Gastroesophageal sphincter (tissue), 4 donors: ENCODE measurements at places on chromosomes 11 and 22. TPM values are rescaled to one million over a fixed set of nuclear protein-coding genes. Genes with fewer than 3 reads are reported as not detected.

DNA sequence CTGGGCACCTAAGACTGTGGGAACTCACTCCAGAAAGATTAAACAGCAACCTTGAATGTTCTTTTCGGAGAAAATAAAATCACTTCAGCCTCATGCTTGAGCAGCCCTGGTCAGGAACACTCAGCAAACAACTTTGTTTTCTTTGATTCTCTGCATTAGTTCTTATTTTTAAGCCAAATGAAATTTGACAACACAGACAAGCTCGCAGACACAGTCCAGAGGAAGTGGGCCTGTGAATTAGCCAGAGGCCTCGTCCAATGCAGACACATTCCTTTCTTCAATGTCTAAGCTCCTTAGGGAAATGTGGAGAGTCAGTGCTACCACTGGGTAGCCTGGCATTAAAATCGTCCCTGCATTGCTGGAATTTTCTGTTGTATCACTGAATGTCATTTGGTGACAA lies 62.9 kb upstream of the CSNK2A3 start:
- no peak for ATAC-seq

SEC14L6 gene
- total RNA-seq = 0.46 TPM

GRCh38 chr11:122731500-122731913 lies 76.0 kb downstream of the UBASH3B start:
- ATAC-seq = no peak

GRCh38 chr22:24393012-24393559 lies 34.3 kb upstream of the ADORA2A start:
- ATAC-seq = no peak

SLC6A5 gene
- not detected for total RNA-seq

GRM5 gene
- not detected for total RNA-seq

GRCh38 chr11:45133878-45134277 lies 12.6 kb upstream of the PRDM11 start:
- ATAC-seq = no peak

GRCh38 chr11:114183044-114183511 lies 113.1 kb upstream of the NNMT start:
- ATAC-seq = no peak

RIMBP3B gene
- not detected for total RNA-seq

HEPACAM gene
- not detected for total RNA-seq

DNA sequence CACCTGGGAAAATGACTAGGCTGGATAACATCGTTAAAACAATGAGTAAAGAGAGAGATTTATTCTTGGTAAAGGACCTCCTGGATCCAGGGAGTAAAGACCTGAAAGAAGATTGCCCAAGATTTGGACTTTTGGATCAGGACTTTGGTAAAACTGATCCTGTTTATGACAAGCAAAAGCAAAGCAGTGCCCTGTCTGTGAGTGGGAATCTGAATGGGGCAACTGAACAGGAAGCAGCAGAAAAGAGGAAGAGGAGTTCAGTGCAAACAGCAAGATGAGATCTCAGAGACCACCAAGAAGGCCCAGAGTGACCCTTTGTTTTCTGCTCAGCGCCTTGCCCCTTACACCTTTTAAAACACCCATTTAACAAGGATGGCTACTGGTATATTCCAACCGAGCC lies 122.0 kb downstream of the VPREB1 start:
- no peak for ATAC-seq

FIBIN gene
- total RNA-seq = 143 TPM

CYP2D6 gene
- total RNA-seq = 0.40 TPM

- no peak for ATAC-seq
Measured at GRCh38 chr11:35785287-35786167, 123.0 kb downstream of the TRIM44 start.

OR4C12 gene
- total RNA-seq = not detected

- peak; percentile 85 for ATAC-seq
Measured at GRCh38 chr11:128424271-128424711, 163.1 kb downstream of the ETS1 start.

DNA sequence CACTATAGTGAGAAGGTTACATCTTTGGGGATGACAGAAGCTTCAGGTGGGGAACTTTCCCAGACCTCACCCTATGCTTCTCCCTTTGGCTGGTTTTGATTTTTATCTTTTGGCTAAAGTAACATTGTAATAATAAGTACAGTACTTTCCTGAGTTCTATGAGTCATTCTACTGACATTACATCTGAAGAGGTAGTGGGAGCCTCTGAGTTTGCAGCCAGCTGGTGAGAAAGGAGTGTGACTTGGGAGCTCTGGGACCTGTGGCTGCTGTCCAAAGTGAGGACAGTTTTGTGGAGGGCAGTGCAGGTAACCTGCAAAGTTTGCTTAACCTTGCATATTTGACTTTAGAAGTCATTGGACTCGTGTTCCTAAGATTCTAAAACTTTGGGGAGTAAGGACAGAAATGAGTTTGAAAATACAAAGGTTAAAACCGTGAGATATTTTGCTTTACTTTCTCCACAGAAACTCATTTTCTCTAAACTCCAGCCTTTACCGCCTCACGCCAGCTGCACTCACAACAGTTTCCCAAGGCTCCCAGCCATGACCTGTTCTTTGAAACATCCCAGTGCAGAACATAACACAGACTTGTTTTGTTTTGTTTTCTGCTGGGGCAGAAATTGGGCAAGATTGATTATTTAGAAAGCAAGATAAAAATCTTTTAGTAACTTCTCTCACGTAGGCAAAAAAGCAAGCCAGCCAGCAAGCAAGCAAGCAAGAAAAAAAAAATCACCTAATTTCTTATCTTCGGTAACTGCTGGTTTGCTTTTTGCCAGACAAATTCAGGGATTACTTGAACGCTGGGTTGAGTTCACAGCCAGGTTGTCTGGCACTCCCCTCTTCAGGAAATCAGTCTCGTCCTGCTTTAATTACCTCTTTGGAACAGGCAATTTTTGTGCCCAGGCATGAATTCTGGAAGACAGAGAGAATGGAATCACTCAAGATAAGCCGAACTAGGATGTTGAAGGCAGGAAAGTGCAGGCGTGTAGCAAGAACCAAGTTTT lies 478.3 kb upstream of the ISX start:
- no peak for ATAC-seq

SLC22A12 gene
- total RNA-seq = not detected

DNA sequence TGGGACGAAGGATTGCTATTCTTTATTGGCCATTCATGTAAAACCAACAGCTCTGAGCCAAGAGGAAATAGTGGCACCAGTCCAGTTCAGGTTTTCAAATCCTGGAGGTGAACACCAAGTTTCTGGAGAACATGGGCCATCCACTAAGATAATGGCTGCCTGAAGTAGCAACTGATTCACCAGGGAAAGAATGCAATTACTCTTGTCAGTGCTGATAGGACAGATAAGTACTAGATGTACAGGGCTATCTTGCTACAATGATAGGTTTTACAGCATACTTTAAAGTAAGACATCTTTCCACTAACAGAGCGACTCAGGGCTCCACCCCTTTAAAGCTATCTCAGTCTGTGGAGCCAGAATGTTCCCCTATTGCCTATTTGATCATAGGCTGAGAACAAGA lies 36.8 kb upstream of the APOA1 start:
- ATAC-seq = no peak

THYN1 gene
- 54.0 TPM for total RNA-seq

TRIM66 gene
- total RNA-seq = 3.4 TPM

ZNF280B gene
- 0.40 TPM for total RNA-seq

GRCh38 chr11:72422414-72422813 lies 11.9 kb downstream of the CLPB start:
- no peak for ATAC-seq

DNA sequence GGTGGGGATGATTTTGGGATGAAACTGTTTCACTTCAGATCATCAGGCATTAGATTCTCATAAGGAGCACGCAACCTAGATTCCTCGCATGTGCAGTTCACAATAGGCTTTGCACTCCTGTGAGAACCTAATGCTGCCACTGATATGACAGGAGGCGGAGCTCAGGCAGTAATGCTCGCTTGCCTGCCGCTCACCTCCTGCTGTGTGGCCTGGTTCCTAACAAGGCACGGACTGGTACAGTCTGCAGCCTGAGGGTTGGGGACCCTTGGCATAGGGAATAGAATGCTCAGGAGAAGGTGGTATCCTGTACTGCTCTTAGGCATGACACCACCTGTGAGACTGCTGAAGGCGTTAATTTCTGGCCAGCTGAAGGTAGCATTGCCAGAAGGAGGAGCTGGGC lies 47.0 kb downstream of the STIM1 start:
- no peak for ATAC-seq

DNA sequence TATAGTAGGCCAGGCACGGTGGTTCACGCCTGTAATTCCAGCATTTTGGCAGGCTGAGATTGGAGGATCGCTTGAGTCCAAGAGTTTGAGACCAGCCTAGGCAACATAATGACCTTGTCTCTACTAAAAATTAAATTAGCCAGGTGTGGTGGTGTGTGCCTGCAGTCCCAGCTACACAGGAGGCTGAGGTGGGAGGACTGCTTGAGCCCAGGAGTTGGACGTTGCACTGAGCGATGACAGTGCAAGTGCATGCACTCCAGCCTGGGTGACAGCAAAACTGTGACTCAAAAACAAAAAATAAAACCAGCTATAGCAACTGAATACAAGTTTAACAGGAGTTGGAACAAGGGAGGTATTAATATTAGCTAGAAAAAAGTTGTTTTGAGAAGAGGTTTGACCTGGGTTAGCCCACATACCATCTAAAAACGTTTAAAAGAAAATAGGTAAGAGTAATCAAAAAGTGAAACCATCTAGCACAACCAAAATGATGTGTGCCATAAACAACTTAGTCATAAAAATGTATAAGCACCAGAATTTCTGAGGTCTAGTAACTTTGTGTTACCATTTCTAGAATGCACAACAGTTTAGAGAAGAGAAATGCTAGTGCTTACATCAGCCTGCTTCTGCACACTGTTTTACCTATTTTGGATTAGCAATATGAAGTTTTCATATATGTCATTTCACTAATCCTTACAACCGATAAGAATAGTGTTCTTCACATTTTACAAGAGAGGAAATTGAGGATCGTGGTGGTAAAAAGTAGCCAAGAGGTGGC lies 26.5 kb downstream of the NARS2 start:
- ATAC-seq = no peak

DNA sequence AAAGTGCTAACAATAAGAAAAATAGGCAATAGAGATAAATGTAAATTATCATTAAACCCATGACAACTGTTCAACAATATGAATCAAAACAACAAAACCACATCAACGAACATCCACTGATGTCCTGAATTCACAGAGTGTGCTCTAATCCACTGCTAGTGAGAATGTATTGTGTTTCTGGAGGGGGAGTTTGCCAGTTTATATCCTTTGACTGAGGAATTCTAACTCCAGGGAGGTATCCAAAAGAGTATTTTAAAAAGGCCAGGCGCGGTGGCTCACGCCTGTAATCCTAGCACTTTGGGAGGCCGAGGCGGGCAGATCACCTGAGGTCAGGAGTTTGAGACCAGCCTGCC lies 1.7 kb upstream of the WEE1 start:
- no peak for ATAC-seq

CARD18 gene
- total RNA-seq = not detected

- no peak for ATAC-seq
Measured at GRCh38 chr11:82959987-82960778, 58.6 kb downstream of the DDIAS start.

GAB4 gene
- total RNA-seq = not detected

GRCh38 chr11:3865388-3866193 lies 10.1 kb downstream of the STIM1 start:
- peak; percentile 24 for ATAC-seq

- no peak for ATAC-seq
Measured at GRCh38 chr22:26588729-26589366, 1.1 kb downstream of the TPST2 start.
